ENCODE measurements at places on chromosomes 7 and 10.

DNA sequence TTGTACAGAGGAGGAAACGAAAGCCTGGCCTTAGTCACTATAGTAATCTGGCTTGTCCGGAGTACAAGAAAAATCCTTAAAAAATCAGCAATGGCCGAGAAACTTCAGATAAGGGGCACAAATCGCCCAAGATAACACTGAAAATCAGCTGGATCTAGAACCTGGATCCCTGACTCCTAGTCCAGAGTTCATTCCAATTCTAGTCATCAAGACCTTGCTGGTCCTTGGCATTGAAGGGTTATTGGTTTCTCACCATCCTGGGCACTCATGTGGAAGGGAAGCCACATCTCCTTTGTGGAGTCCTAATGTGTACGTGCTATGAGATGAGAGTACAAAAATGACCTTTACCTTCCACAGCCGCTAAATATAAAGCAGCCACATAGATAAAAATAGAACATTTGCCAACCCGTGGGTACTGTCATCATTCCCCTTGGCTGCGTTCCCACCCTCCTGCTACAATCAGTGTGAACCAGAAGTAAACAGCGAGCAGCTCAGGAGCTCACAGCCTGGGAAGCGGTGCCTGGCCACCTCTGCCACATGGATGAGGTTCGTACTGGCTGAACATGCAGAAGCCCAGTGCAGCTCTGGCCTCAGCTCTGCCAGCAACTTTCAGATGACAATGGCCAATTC is 116.0 kb upstream of the PDLIM1 start:
- DNase-seq, result no peak

GRCh38 chr10:130638991-130639390 is 502.8 kb downstream of the GLRX3 start:
- DNase-seq, result no peak

DNA sequence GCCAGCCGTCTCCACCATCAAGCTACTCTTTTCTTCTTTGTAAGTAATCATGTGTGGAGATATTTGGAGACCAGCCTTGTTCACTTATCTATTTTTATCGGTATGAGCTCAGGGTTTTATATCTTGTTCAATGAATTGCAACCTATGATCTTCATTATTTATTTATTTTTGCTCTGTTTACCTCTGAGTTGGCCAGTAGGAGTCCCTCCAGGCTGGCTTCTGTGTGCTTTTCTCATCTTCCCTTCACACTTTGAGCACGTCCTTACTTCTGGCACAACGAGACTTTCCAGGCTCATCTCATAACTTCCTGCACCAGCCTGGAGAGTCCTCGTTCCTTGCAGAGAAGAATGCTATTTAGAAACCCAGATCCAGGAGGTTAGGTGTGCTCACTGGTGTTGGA is 375.8 kb upstream of the PODXL start:
- DNase-seq, result no peak

GRCh38 chr7:108660465-108660864 is 90.8 kb downstream of the DNAJB9 start:
- DNase-seq, result no peak

DNA sequence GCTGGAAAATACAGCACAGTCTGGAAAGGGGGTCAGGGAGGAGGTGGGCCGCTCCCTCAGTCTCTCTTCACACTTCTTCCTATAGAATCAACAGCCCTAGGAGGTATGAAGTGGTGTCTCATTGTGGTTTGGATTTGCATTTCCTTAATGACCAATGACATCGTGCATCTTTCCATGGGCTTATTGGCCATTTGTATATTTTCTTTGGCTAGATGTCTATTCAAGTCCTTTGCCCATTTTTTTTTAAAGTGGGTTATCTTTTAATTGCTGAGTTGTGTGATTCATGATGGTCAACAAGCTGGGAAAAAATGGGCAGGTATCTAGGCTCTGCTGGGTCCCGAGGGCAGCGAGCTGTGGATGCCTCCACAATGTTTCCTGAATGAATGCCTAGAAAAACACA is 29.1 kb downstream of the TMEM130 start:
- no peak for DNase-seq

DNA sequence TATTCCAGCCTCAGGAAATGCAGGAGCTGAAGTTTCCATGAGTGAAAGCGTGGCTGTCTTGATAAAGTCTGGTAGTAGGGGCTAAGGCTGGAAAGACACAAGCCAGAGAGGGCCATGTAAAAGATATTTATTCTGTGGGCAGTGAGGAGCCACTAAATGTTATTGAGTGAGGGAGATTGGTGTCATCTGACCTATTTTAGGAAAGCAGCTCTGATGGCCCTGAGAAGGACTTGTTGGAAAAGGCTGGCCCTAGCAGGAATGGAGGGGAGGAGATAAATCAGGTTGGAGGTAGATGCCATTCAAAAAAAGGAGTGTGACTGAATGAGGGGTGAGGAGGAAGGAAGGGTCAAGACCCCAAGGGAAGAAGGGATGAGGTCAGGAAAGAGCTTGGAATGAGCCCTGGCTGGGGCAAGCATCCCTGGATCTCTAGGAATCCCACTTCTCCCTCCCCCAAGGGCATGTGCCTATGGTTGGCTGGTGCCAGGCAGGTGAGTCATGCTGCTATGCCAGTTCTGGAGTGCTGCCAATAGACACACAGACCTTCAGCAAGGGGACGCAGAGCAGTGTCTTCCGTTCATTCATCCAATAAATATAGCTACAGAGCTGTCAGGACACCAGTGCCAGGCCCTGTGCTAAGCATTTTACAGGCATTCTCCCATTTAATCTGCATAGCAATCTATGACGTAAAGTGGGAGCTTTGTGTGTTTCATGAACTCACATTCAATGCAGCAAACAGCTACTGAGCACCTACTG is 2.0 kb downstream of the ANKRD2 start:
- DNase-seq, result no peak

- DNase-seq, result no peak
These were observed 3.1 kb upstream of the MRC1 start for GRCh38 chr10:17805921-17806577.

DNA sequence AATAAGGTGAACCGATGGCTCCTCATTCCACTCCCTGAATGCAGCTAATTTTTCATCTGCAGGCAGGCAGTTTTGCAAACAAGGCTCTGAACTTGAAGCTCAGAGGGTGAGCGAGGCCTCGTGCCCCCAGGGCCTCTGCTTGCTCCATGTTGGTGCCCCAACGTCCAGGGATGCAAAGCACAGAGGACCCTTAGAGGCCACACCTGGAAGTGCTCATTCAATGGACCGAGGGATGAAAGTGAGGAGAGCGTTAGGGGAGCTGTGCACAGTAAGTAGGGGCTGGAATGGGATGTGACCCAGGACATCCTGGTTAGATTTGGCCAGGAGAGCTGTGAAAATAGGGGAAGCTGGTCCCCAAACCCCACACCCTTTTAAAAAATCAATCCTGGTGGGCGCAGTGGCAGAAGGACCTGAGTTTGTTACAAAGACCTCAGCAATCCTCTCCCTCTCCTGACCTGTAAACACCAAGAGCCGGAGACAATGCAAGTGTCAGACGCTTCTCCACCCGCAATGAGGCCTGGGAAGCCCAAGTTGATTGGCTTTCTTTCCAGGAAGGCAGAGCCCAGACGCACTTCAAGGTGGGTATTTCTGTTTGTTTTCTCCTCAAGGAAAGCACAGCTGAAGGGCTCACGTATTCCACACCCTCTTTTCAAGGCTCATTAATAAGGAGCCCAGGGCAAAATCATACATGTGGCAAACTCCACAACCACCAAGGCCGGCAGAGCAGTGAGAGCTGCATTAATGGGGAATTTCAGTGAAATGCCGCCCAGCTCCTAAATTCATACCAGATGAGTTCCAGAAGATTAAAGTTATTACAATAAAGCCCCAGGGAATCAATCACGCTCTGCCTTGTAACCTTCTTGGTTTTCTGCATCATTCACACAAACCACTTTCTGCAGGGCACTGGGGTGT is 14.1 kb upstream of the CXCL12 start:
- no peak for DNase-seq

GRCh38 chr10:102781921-102782557 is 38.3 kb downstream of the WBP1L start:
- DNase-seq, result no peak

DNA sequence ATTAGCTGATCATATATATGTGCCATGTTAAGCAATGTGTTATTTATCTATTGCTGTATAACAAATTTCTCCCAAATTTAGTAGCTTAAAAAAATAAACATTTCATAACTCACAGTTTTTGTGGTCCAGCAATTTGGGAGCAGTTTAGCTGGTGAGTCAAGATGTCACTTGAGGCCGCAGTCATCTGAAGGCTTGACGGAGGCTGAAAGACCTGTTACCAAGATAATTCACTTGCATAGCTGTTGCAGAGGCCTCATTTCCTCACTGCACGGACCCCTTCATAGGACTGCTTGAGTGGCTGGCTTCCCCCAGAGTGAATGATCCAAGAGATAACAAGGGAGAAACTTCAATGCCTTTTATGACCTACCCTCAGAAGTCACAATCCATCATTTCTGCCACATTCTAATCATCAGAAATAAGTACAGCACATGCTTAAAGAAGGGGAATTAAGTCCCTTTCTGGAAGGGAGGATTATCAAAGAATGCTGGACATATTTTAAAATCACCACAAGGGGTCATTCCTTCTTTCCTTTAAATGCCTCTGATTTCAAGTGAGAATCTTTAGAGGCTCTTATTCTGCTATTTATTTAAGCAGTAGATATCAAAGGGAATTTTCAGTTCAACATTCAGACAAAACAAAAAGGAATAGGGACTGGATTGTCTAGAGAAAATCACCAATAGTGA is 10.5 kb upstream of the SRPK2 start:
- no peak for DNase-seq
